NCI-H146 (cell line): ENCODE measurements at places on chromosomes 16 and 17.

- no peak for DNase-seq
Measured at GRCh38 chr17:67050471-67051154, 6.3 kb downstream of the CACNG1 start.

DNA sequence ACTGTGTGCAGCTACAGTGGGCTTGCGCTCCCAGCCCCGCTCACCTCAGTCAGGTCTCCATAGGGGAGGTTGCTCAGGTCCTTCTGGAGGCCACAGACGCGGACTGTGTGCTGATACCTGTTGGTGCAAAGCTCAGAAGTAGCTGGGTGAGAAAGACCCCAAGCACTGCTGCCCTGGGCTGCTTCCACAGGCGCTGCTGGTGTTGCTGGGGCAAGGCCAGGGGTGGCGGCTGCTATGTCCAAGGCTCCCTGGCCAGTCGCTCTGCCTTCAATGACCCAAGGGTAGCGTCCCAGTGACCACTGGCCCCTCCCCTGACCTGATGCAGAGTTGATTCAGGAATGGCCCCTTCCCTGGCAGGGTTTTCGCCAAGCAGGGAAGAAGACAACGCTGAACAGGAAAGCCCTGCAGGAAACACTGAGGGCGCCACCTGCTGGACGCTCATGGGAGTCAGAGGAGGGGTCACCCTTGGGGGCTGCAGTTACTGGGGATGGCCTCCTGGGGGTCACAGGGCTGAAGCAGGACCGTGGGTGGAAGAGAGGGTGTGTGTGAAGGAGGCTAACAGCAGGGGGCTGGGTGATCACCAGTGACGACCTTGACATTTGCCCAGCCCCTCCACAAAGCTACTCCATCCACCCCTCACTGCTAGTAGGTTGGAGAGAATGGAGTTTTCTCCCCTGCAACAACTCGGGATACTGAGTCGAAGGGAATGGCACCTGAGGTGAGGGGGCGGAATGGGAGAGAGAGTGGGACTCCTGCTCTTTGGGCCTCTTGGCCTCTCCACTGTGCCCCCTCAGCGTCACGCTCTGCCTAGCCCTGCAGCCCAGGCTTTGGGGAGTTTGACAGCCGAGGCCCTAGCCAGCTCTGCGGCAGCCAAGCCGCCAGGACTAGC, 38.3 kb downstream of the ABCC12 start:
- DNase-seq = peak; percentile 14

GRCh38 chr17:30188211-30188939, 47.1 kb downstream of the SLC6A4 start:
- DNase-seq = no peak

DNA sequence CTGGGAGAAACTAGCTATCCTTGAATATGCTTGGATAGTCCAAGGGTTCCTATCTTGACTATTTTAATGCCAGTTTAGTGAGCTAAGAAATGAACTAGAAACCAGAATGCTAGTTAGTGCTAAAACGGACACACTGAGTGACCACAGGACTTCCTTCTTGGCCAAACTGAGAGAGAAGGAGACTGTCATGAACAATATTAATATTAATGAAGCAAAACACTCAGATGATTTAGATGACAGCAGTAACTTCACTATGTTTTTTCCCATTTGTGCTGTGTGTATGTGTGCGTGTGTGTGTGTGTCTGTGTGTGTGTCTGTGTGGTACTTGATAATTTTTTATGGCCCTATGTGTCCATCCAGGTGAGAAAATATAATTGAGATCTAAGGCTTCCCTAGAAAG, 2.2 kb upstream of the ATXN1L start:
- no peak for DNase-seq

- DNase-seq = peak; percentile 21
Measured at GRCh38 chr16:5490499-5490898, 392.9 kb upstream of the EEF2KMT start.

GRCh38 chr16:27973678-27974077, 89.8 kb downstream of the GSG1L start:
- peak; percentile 20 for DNase-seq

GRCh38 chr17:72137161-72137560, 16.3 kb downstream of the SOX9 start:
- no peak for DNase-seq

DNA sequence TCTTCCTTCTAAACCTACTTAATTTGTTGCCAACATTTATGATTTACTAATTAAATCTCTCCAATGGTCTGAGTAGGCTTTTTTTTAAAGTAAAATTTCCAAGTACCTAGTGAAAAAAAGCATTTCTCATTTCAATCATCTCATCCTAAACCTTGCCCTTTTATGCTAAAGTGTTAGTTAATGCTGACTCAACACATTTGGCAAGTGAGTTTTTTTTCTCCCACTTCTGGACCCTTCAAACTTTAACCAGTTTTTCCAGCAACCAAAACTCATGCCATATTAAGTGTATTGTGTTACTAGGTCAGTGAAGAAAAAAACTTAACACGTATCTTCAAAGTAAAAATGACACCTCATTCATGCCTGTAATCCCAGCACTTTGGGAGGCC, 5.3 kb downstream of the AP1G1 start:
- DNase-seq = no peak

DNA sequence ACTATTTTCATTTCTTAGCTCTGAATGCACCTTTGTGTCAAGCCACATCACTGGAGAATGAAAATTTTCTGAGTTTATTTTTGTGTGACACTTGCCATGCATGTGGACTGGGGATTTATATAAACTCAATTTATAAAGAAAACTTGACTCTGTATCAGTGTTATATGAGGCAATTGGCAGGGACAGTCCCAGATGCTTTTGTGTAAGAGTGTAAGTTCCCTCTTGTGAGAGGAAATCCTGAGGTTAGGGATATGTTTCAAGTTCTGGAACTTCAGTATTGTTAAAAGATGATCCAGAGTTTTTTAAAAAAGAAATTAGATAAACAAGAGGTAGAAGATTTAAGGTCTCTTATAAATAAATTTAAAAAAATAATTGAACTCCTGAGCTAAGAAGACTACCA, 10.9 kb upstream of the CCL8 start:
- DNase-seq = no peak

DNA sequence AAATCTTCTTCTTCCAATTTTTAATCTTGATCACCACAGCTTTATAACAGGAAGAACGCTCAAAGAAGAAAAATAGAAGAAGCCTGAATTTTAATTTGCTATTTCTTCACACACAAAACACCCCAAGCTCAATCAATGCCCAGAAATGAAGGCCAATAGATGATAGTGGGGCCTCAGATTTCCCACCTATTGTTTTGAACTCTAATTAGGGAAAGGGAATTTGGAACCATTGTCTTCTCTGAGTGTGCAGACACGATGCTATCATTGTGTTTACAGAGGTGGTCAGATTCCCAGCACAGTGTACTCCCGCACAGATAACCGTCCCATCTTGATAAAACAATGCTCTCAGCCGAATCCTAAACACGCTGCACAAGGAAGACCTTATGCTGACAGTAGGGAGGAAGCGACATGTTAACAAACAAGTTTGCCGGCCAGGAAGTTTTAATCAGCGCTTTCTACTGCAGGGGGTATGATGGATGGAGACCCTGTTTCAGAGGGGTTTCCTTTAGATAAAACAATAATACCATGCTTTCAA, 684.7 kb downstream of the MAF start:
- DNase-seq = peak; percentile 42
